ENCODE measurements at places on chromosomes 7 and 10. TPM values are rescaled to one million over a fixed set of nuclear protein-coding genes. Genes with fewer than 3 reads are reported as not detected.

DNA sequence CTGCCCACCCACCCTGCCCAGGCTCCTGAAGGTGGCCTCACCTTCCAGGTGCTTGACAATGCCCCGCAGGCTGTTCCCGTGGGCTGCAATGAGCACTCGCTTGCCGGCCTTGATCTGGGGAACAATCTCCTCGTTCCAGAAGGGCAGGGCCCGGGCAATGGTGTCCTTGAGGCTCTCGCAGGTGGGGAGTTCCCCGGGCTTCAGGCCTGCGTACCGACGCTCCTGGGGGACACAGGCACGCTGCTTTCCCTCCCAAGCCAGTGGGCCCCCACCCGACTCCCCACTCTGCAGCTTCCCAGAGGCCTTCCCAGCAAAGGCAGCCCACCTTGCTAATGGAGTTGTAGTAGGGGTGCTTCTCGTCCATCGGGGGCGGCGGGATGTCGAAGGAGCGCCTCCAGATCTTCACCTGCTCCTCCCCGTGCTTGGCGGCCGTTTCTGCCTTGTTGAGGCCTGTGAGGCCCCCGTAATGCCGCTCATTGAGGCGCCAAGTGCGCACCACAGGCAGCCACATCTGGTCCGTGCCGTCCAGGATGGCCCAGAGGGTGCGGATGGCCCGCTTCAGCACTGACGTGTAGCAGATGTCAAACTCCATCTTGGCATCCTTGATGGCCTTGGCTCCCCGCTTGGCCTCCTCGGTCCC, 456 bp downstream of the PGAM2 start:
- no peak overlapping the region for H3K27ac ChIP-seq
- H3K4me1 ChIP-seq = peaks cover 23% of the 10 kb centered on the region
- no peaks in the 10 kb centered on the region for H3K36me3 ChIP-seq
- H3K4me3 ChIP-seq = no peak overlapping the region

DNA sequence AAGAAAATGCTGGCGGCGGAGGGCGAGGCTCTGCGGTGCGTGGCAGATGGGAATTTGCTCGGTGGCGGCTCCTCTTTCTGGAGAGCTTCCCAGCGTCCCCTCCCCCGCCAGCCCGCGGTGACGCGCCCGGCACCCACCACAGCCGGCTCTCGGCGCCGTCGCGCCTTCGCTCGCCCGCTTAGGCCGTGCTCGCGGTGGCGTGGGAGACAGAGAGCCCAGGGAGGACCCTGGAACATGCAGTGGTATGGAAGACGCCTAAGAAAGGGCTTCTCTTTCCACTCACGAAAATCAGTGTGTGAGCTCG, 576 bp upstream of the CSGALNACT2 start:
- no peaks in the 10 kb centered on the region for H3K27me3 ChIP-seq
- no peaks in the 10 kb centered on the region for H3K36me3 ChIP-seq
- peaks cover 41% of the 10 kb centered on the region for H3K4me1 ChIP-seq
- no peak for DNase-seq

GRCh38 chr7:8618441-8619070, 185.1 kb downstream of the NXPH1 start:
- no peak for DNase-seq
- H3K27me3 ChIP-seq = no peaks in the 10 kb centered on the region
- H3K4me1 ChIP-seq = no peaks in the 10 kb centered on the region
- no peak overlapping the region for H3K27ac ChIP-seq
- H3K4me3 ChIP-seq = no peak overlapping the region

- H3K27me3 ChIP-seq = no peaks in the 10 kb centered on the region
- H3K4me1 ChIP-seq = peaks cover 83% of the 10 kb centered on the region
- H3K36me3 ChIP-seq = no peaks in the 10 kb centered on the region
- no peak for DNase-seq
- H3K27ac ChIP-seq = peak overlapping the region; percentile 38
Measured at GRCh38 chr10:103839519-103839871, 15.9 kb downstream of the SH3PXD2A start.

DNA sequence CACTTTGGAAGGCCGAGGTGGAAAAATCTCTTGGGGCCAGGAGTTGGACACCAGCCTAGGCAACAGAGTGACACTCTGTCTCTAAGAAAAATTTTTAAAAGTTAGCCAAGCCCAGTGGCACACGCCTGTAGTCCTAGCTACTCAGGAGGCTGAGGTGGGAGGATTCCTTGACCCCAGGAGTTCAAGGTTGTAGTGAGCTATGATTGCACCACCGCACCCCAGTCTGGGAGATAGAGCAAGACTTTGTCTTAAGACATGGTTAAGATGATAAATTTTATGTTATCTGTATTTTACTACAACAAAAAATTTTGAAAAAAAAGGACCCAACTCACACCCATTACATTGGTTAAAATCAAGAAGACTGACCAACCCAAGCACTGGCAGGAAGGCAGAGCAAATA, 44.4 kb upstream of the SMARCD3 start:
- no peaks in the 10 kb centered on the region for H3K27me3 ChIP-seq
- no peak for DNase-seq
- no peaks in the 10 kb centered on the region for H3K36me3 ChIP-seq
- no peak overlapping the region for H3K27ac ChIP-seq
- no peaks in the 10 kb centered on the region for H3K4me1 ChIP-seq
- H3K4me3 ChIP-seq = no peak overlapping the region

- H3K36me3 ChIP-seq = no peaks in the 10 kb centered on the region
- no peaks in the 10 kb centered on the region for H3K27me3 ChIP-seq
- DNase-seq = peak; percentile 85
- no peak overlapping the region for H3K27ac ChIP-seq
- peaks cover 29% of the 10 kb centered on the region for H3K4me1 ChIP-seq
Measured at GRCh38 chr10:85645926-85646711, 720.5 kb downstream of the GRID1 start.

DNA sequence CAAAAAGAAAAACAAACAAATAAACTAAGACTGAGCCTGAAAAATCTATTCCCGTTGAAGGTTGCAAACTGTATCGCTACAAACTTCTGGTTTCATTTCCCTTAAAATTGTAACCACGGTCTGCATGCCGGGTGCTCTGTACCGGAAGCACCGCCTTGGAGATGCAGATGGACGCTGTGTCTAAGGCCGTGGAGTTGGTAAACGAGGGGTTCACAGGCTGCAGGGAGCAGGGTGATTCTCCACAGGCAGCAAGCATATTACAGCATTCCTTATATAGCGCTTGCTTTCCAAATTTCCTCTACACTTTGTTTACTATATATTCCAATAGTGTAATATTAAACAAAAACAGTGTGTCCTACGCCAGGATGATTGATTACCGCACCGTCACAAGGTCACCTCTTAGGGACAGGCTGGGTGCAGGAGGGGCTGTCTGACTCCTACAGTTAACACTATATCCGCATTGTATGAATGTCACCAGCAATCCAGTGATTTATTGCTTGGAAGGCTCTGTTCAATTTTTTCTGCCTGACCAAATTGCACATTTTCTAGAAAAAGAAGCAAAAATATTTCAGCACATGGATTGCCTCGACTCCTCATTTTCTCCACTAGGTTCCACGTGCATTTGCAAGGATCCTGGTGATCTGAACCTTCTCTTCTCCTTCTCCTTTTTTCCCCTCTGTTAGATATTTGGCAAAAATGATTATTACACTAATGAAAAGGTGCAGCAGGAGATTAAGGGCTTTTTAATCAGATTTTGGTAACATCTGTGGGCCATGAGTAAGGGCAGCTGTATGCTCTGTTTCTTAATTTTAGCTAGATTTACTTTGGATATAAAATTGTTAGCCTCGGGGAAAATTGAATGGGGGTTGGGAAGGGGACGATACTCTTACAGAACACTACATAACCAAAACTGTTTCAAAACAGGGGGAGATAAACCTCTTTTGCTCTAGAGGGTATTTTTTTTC, 325.8 kb upstream of the MGMT start:
- no peaks in the 10 kb centered on the region for H3K36me3 ChIP-seq
- H3K4me1 ChIP-seq = no peaks in the 10 kb centered on the region
- H3K4me3 ChIP-seq = no peak overlapping the region

DNA sequence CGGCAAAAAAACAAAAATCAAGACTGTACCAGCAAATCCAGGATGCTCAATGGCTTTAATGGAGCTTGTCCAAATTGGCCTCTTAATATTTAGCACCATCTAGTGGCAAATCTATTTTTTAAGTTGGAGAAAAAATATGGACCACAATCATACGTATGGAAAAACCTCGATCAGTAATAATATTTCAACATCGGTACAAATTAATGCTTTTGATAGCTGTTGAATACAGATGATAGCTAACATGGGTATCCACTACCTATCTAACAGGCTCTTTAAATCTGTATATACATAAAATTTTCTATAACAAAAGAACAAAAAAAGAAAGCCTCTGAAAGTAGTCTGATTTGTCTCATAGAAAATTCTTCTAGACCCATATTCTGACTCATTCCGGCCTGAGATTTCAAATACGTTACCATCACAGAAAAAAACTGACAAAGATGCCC, 29.2 kb downstream of the COA1 start:
- no peaks in the 10 kb centered on the region for H3K36me3 ChIP-seq
- no peak overlapping the region for H3K4me3 ChIP-seq
- H3K27me3 ChIP-seq = no peaks in the 10 kb centered on the region

DNA sequence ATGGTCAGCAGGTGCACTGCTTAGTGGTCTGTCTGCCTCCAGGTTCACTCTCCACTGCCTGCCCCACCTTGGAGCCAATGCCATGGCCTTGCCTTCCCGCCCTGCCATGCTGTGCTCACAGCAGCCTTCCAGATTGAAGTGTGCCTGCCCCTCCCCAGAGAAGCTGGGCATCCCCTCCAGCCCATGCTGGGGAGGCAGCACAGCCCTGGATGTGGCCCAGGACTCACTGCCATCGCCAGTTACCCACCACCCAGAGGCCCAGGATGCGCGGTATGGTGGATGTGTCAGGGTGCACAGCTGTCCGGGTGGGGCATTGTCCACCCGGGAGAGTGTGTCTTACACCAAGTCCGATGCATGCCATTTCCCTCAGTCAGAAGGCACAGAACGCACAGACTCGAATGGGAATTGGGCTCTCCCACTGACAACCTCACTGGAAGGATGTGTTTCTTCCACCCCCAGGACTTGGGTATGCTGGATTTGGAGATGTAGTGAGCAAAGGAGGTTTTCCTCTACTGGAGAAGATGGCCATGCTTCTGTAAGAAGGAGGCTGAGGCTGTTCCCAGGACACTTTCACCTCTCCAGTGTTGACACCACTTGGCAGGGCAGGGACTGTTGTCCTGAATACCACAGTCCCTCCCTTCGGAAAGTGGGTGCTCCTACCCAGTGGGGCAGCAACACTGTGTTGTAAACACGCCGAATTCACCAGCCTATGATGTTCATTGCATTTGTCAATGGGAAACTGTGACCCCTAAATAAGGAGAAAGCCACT, 122.0 kb downstream of the ADARB2 start:
- peak; percentile 69 for DNase-seq
- no peaks in the 10 kb centered on the region for H3K27me3 ChIP-seq
- H3K4me3 ChIP-seq = no peak overlapping the region
- H3K36me3 ChIP-seq = no peaks in the 10 kb centered on the region
- no peak overlapping the region for H3K27ac ChIP-seq

GRCh38 chr7:88391247-88391646, 84.6 kb upstream of the STEAP4 start:
- H3K27ac ChIP-seq = no peak overlapping the region
- no peaks in the 10 kb centered on the region for H3K27me3 ChIP-seq
- H3K4me1 ChIP-seq = no peaks in the 10 kb centered on the region
- H3K36me3 ChIP-seq = no peaks in the 10 kb centered on the region
- no peak overlapping the region for H3K4me3 ChIP-seq

GRCh38 chr7:12572941-12573575, 2.5 kb downstream of the SCIN start:
- no peak overlapping the region for H3K4me3 ChIP-seq
- H3K4me1 ChIP-seq = peaks cover 16% of the 10 kb centered on the region
- H3K27ac ChIP-seq = no peak overlapping the region
- H3K27me3 ChIP-seq = no peaks in the 10 kb centered on the region
- no peak for DNase-seq

- peaks cover 18% of the 10 kb centered on the region for H3K4me1 ChIP-seq
- no peaks in the 10 kb centered on the region for H3K27me3 ChIP-seq
- H3K36me3 ChIP-seq = no peaks in the 10 kb centered on the region
- DNase-seq = no peak
Measured at GRCh38 chr7:43639858-43640491, 57.1 kb downstream of the STK17A start.

- no peak overlapping the region for H3K27ac ChIP-seq
- H3K36me3 ChIP-seq = no peaks in the 10 kb centered on the region
- H3K4me1 ChIP-seq = no peaks in the 10 kb centered on the region
- H3K27me3 ChIP-seq = no peaks in the 10 kb centered on the region
- DNase-seq = no peak
- no peak overlapping the region for H3K4me3 ChIP-seq
Measured at GRCh38 chr7:137453356-137453755, 109.8 kb upstream of the PTN start.

DNA sequence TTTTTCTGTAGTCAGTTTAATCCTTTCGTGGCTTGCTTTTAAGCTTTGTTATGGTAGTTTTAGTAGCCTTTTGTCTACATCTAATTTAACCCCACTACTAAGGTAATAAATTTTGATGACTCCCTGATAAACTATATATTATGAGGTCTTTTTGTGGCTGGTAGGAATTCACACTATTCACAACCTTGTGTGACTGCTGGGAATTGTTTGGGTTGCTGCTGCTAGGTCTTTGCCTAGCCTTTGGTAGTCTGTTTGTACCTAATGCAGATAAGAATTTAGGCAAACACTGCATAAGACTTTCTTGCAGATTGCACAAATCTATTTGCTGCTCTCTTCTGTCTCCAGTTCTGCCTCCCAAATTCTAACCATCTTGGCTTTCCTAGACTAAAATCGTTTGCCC, 58.3 kb downstream of the SHOC2 start:
- no peaks in the 10 kb centered on the region for H3K36me3 ChIP-seq
- H3K27ac ChIP-seq = no peak overlapping the region
- H3K4me3 ChIP-seq = no peak overlapping the region

GRCh38 chr7:124662937-124663336, 102.7 kb downstream of the GPR37 start:
- no peak overlapping the region for H3K27ac ChIP-seq
- H3K4me3 ChIP-seq = no peak overlapping the region
- H3K4me1 ChIP-seq = no peaks in the 10 kb centered on the region
- no peak for DNase-seq
- H3K36me3 ChIP-seq = no peaks in the 10 kb centered on the region
- no peaks in the 10 kb centered on the region for H3K27me3 ChIP-seq

- no peak overlapping the region for H3K4me3 ChIP-seq
- no peaks in the 10 kb centered on the region for H3K27me3 ChIP-seq
- no peak overlapping the region for H3K27ac ChIP-seq
- no peak for DNase-seq
- no peaks in the 10 kb centered on the region for H3K36me3 ChIP-seq
- peaks cover 78% of the 10 kb centered on the region for H3K4me1 ChIP-seq
Measured at GRCh38 chr10:125144206-125144605, 16.2 kb downstream of the CTBP2 start.

- no peaks in the 10 kb centered on the region for H3K36me3 ChIP-seq
- H3K27me3 ChIP-seq = no peaks in the 10 kb centered on the region
- no peak overlapping the region for H3K27ac ChIP-seq
- DNase-seq = no peak
Measured at GRCh38 chr10:127992376-127992775, 85.5 kb downstream of the PTPRE start.

GRCh38 chr10:103549349-103549685, 55.8 kb downstream of the NEURL1 start:
- no peaks in the 10 kb centered on the region for H3K36me3 ChIP-seq
- H3K27me3 ChIP-seq = no peaks in the 10 kb centered on the region
- H3K27ac ChIP-seq = no peak overlapping the region
- no peak overlapping the region for H3K4me3 ChIP-seq
- H3K4me1 ChIP-seq = peaks cover 7% of the 10 kb centered on the region

MEOX2 gene
- total RNA-seq = 1.7 TPM

SPDYE1 gene
- total RNA-seq = not detected

CLDN15 gene
- total RNA-seq = 8.6 TPM

MYO1G gene
- 5.2 TPM for total RNA-seq

ELN gene
- total RNA-seq = 38.3 TPM

APBB1IP gene
- 7.4 TPM for total RNA-seq

SFRP5 gene
- total RNA-seq = 1.7 TPM

NPC1L1 gene
- total RNA-seq = 0.49 TPM
